Colonic mucosa (tissue), 4 donors: ENCODE measurements at places on chromosomes 6 and 20. TPM values are rescaled to one million over a fixed set of nuclear protein-coding genes. Genes with fewer than 3 reads are reported as not detected.

DNA sequence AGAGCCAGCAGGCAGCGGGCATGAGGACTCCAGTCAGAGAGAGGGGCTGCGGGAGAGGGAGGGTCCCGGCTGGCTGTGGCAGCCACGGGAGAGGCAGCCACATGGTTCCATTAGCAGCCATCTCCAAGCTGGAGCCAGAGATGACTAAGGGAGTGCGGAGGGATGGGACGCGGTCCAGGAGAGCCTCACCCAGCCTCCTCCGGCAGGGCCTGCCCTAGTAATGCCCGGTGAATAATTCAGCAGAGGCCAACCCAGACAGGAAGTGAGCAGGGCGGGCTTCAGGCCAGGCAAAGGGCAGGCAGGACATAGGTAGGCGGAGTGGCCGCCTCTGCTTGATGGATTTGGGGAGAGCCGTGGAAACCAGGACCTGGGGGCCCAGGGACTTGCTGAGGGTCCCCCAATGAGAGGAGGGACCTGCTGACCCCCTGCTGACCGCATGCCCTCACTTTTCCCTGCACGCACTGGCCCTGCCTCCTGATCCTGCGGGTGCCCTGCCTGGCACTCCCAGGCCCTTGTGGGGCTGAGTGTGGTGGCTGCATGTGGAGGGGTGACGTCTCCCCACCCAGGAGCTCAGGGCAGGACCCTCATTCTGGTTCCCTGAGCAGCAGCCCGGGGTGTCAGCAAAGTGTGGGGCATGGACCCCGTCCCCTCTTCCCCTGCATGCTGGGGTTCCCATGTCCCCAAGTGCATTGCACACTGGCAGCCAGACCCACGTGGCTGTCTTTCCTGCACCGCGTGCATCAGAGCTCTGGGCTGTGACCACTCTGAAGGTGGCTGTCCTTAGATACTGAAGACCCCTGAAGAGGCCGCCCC is 51.8 kb upstream of the SLCO4A1 start:
- H3K27ac ChIP-seq = no peak overlapping the region
- no peaks in the 10 kb centered on the region for H3K27me3 ChIP-seq
- H3K36me3 ChIP-seq = no peaks in the 10 kb centered on the region

- H3K27ac ChIP-seq = no peak overlapping the region
- no peaks in the 10 kb centered on the region for H3K4me1 ChIP-seq
- DNase-seq = no peak
- H3K27me3 ChIP-seq = no peaks in the 10 kb centered on the region
Measured at GRCh38 chr6:106476331-106477105, 116.0 kb downstream of the CRYBG1 start.

XKR7 gene
- total RNA-seq = 0.07 TPM

- H3K27ac ChIP-seq = no peak overlapping the region
- no peak overlapping the region for H3K4me3 ChIP-seq
- no peaks in the 10 kb centered on the region for H3K36me3 ChIP-seq
- no peaks in the 10 kb centered on the region for H3K4me1 ChIP-seq
- DNase-seq = no peak
Measured at GRCh38 chr6:41697861-41698781, 37.3 kb downstream of the TFEB start.

- H3K36me3 ChIP-seq = no peaks in the 10 kb centered on the region
- H3K4me3 ChIP-seq = no peak overlapping the region
- DNase-seq = no peak
- H3K4me1 ChIP-seq = no peaks in the 10 kb centered on the region
- H3K27me3 ChIP-seq = no peaks in the 10 kb centered on the region
Measured at GRCh38 chr6:163712566-163712961, 298.0 kb downstream of the QKI start.

- no peaks in the 10 kb centered on the region for H3K4me1 ChIP-seq
- H3K36me3 ChIP-seq = no peaks in the 10 kb centered on the region
- H3K4me3 ChIP-seq = no peak overlapping the region
- H3K27ac ChIP-seq = no peak overlapping the region
Measured at GRCh38 chr6:129130959-129131681, 248.2 kb downstream of the LAMA2 start.

DNA sequence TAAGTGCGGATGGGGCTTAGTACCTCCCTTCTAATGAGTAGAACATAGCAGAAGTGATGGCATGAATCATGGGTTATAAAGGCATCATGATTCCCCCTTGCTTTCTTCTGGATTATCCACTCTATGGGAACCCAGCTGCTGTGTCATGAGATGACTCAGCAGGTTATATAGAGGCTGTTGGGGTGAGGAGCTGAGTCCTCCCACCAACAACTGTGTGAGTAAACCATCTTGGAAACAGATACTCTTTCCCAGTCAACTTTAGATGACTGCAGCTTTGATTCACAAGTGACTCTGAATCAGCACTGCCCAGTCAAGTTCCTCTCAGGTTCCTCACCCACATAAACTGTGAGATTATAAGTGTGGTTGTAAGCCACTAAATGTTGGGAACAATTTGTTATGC is 46.3 kb downstream of the FAM83B start:
- no peak for DNase-seq
- no peaks in the 10 kb centered on the region for H3K4me1 ChIP-seq
- no peak overlapping the region for H3K27ac ChIP-seq
- H3K4me3 ChIP-seq = no peak overlapping the region

CSE1L gene
- total RNA-seq = 82.7 TPM

HAO1 gene
- total RNA-seq = not detected

TUBB2B gene
- total RNA-seq = 5.8 TPM

- no peak for DNase-seq
- H3K4me3 ChIP-seq = no peak overlapping the region
Measured at GRCh38 chr6:11822346-11822745, 43.7 kb upstream of the ADTRP start.

ERVFRD-1 gene
- not detected for total RNA-seq

- peak; percentile 56 for DNase-seq
- no peaks in the 10 kb centered on the region for H3K36me3 ChIP-seq
- H3K4me3 ChIP-seq = no peak overlapping the region
Measured at GRCh38 chr20:5056801-5057599, 55.7 kb upstream of the SLC23A2 start.

DNA sequence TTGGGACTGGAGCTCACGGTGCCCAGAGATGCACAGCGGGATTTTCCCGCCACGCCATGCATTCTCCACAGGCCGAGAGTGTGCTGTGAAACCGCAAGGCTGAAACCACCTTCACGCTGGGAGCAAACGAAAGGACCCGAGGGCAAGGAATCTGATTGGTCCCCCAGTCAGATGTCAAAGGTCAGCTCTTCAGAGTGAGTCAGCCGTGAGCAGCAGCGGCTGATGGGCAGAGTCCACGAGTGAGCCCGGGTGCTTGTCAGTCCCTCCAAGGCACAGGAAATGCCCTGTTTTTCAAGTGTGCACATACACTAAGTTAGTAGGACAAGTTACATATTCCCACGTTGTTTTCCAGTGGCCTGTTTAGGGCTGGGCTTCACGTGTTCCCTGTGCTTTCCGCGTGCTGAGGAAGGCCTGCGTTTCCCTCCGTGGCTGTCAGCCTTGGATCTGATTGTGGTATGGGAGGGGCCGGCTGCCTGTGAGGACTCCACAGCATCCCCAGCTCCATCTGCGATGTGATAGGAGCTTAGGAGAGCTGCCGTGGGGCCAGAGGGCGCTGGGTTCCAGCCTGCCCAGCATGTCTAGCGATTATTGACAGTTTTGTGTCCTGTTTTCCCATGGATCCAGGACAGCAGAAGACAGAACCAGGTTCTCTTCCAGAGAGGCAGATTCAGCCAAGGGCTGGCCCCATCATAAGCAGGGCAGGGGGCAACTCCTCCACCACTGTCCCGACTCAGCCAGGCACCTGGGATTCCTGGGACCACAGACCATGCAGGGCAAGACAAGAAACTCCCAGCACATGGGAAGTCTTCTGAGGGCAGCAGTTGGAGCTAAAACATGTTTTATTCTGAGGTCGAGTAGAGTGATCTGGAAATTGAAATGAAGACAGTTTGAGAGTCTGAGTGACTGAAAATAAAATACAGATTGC is 38.2 kb upstream of the FRMD1 start:
- H3K4me1 ChIP-seq = no peaks in the 10 kb centered on the region
- no peaks in the 10 kb centered on the region for H3K27me3 ChIP-seq
- peak; percentile 40 for DNase-seq
- H3K4me3 ChIP-seq = no peak overlapping the region
- no peaks in the 10 kb centered on the region for H3K36me3 ChIP-seq
- H3K27ac ChIP-seq = no peak overlapping the region

DNA sequence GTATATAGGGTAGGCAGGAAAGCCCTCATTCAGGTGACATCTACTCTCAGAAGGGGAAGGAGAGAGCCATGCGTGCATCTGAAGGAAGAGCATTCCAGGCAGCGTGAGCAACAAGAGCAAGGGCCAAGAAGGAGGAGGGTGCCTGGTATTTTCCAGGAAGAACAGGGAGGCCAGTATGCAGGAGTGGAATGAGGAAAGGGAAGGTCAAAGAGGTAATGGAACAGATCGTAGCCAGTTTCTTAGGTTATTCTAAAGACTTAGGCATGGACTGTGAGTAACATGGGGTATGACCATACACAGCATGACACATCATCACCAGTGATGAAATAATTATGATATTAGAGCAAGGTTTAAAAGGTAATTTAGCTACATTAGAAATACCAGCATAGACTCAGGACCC is 24.1 kb downstream of the ALDH8A1 start:
- H3K36me3 ChIP-seq = no peaks in the 10 kb centered on the region
- DNase-seq = no peak
- H3K27me3 ChIP-seq = no peaks in the 10 kb centered on the region
- H3K27ac ChIP-seq = no peak overlapping the region
- no peak overlapping the region for H3K4me3 ChIP-seq

DNA sequence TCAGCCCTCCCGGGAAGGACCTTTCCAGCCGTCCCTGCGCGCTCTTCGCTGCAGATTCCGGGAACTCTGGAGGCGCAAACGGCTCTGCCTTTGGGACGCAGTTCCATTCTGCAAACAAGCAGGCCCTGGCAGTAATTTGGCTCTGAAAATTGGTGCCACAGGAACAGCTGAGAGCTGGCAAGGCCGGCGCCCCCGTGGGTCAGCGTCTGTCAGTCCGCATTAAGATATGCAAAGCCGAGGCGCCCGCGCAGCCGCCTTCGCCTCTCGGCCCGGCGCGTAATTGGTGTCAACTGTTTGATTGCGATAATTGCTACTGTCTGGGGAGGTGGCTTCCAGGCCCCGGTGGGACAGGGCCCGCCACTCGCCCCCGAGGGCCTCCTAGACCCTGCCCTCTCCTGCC is 73.6 kb downstream of the NCR2 start:
- no peaks in the 10 kb centered on the region for H3K4me1 ChIP-seq
- no peaks in the 10 kb centered on the region for H3K27me3 ChIP-seq
- no peaks in the 10 kb centered on the region for H3K36me3 ChIP-seq
- no peak for DNase-seq

GRCh38 chr6:113856625-113857555 is at the start of gene MARCKS:
MARCKS (plus strand) TSS chr6:113857345; CDS start chr6:113857746, 401 bp downstream.
- DNase-seq = peak; percentile 95
- H3K27me3 ChIP-seq = no peaks in the 10 kb centered on the region
- H3K4me1 ChIP-seq = no peaks in the 10 kb centered on the region
- H3K36me3 ChIP-seq = no peaks in the 10 kb centered on the region

DNA sequence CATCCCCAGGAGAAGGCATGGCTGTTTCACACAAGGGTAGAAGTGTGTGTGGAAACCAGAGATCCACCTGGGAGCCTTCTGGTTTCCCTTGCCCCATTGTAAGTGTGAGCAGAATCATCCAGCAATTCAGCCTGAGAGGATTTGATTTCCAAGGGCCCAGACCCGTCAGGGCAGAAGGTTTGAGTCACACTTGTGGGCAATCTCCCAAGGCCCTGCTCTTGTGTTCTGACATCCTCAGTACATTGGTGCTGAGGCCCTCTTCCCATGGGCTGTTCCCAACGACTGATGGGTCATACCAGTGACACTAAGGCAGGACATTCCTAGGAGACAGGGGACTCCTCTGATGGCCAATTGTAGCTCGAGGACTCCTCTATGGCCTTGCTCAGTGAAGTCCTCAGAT is 58.2 kb upstream of the POLR1H start:
- DNase-seq = no peak
- H3K36me3 ChIP-seq = no peaks in the 10 kb centered on the region
- no peaks in the 10 kb centered on the region for H3K27me3 ChIP-seq
- H3K4me3 ChIP-seq = no peak overlapping the region

COQ3 gene
- 8.5 TPM for total RNA-seq

GRCh38 chr20:61853073-61854005 is 212.3 kb downstream of the TAF4 start:
- H3K36me3 ChIP-seq = no peaks in the 10 kb centered on the region
- no peak overlapping the region for H3K4me3 ChIP-seq
- H3K4me1 ChIP-seq = no peaks in the 10 kb centered on the region
- H3K27ac ChIP-seq = no peak overlapping the region
- no peak for DNase-seq

SULF2 gene
- total RNA-seq = 97.9 TPM

GRCh38 chr6:136184738-136185137 is 65.4 kb downstream of the MTFR2 start:
- no peaks in the 10 kb centered on the region for H3K36me3 ChIP-seq
- H3K4me1 ChIP-seq = no peaks in the 10 kb centered on the region
- no peaks in the 10 kb centered on the region for H3K27me3 ChIP-seq
- H3K4me3 ChIP-seq = no peak overlapping the region

GABBR1 gene
- 18.6 TPM for total RNA-seq

DNA sequence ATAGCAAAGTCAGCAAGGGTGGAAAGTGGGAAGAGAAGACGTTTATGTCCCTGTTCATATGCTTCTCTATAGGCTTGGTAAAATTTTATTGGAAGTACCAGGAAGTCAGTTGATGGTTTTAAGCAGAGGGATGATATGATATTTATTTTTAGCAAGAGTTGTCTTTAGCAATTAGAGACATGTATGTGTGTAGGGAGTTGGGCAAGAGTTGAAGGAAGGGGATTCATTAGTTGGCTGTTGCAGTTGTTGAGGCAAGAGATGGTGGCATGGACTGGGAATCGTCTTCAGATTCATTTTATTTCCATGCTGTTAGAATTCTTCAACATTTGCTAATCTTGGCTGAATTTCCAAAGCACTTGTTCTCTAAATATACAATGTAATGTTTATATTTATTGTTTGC is 85.6 kb downstream of the QKI start:
- no peak overlapping the region for H3K27ac ChIP-seq
- no peak for DNase-seq
- no peaks in the 10 kb centered on the region for H3K27me3 ChIP-seq
- H3K4me1 ChIP-seq = no peaks in the 10 kb centered on the region
- H3K36me3 ChIP-seq = no peaks in the 10 kb centered on the region

ECT2L gene
- not detected for total RNA-seq
